ENCODE measurements at places on chromosomes 3 and 15. TPM values are rescaled to one million over a fixed set of nuclear protein-coding genes. Genes with fewer than 3 reads are reported as not detected.
A peak's percentile ranks its signal among the peaks of the same experiment; 100 is the strongest.

DNA sequence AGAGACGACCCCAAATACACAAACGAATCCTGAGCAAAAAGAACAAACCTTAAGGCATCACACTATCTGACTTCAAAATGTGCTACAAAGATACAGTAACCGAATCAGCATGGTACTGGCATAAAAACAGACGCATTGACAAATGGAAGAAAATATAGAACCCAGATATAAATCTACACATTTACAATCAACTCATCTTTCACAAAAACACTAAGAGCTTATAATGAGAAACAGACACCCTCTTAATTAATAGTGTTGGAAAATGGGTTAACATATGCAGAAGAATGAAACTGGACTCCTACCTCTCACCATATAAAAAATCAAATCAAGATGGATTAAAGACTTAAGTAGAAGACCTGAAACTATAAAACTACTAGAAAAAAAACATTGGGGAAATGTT, 130.3 kb upstream of the DCBLD2 start:
- no peak for DNase-seq

DNA sequence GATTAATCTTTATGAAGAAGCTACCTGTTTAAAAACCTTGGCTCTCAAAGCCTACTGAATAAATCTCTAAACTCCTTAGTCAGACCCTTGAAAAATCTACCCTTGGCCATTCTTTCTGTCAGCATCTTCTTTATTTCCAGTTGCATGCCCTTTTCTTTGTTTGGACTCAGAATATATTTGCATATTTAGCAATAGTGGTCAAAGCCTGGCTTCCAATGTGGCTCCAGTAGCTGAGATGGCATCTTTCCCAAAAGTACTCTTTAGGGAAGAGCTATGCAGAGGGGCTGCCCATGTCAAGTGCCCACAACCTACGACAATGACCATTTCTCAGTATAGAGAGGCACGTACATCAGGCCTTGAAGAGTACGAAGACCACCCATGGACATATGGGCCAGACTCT, 47.2 kb downstream of the TLNRD1 start:
- DNase-seq: no peak

GRCh38 chr3:152235709-152236298, 32.9 kb upstream of the MBNL1 start:
- peak; percentile 22 for DNase-seq

GRCh38 chr3:20185331-20185678, 701 bp downstream of the SGO1 start:
- peak; percentile 17 for DNase-seq

GRCh38 chr15:58327958-58328357, 103.8 kb upstream of the LIPC start:
- DNase-seq: no peak

Gene MOBP
- total RNA-seq: not detected

GRCh38 chr15:97521381-97522285, 438.9 kb upstream of the ARRDC4 start:
- peak; percentile 47 for DNase-seq

- DNase-seq: no peak
Observed at GRCh38 chr3:119649761-119650160, 10.6 kb downstream of the POPDC2 start.

- DNase-seq: no peak
Observed at GRCh38 chr3:97960551-97960950, 11.7 kb downstream of the RIOX2 start.

Gene ARHGEF26
- total RNA-seq: 0.62 TPM

GRCh38 chr3:142615171-142615570, 19.0 kb downstream of the PLS1 start:
- DNase-seq: no peak

Gene C2CD4A
- not detected for total RNA-seq

- DNase-seq: peak; percentile 85
Observed at GRCh38 chr15:38299216-38299615, 46.6 kb downstream of the SPRED1 start.

DNA sequence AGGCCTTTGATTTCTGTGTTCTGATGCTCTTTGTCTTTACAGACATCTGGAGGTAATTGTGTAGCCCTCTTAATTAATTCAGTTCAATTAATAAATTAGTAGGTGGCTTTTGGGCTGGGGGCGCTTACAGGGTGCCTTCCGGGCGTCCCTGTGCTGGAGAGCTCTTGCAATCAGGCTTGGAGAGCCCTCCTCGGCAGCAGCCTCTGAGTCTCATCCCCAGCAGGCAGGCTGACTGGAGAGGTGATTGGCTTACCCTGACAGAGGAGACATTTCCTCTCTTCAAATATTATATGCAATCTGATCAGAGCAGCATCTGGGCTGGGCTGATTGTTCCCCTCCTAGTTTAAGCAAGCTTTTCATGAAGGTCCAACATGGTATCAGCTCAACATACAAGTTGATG, 250.7 kb downstream of the LPP start:
- DNase-seq: no peak

Gene ZNF660
- total RNA-seq: 1.8 TPM

DNA sequence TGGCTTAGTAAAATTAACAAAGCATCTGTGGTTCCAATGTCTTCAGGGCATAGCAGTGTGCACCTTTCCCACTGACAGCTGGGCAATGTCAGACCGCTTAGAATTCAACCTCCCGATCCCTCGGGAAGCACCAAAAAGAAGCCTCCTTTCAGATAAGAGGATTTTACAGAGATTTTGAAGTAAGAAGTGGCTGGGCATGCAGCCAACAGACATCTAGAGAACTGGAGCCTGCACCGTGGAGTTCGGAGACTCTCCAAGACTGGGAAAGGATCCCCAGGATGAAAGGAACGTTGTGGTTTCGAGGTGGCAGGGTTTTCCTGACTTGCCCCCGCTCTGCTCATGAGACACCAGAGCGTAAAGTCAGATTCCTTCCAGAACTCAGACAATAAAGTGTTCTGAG, 5.3 kb downstream of the FAM174B start:
- DNase-seq: no peak

DNA sequence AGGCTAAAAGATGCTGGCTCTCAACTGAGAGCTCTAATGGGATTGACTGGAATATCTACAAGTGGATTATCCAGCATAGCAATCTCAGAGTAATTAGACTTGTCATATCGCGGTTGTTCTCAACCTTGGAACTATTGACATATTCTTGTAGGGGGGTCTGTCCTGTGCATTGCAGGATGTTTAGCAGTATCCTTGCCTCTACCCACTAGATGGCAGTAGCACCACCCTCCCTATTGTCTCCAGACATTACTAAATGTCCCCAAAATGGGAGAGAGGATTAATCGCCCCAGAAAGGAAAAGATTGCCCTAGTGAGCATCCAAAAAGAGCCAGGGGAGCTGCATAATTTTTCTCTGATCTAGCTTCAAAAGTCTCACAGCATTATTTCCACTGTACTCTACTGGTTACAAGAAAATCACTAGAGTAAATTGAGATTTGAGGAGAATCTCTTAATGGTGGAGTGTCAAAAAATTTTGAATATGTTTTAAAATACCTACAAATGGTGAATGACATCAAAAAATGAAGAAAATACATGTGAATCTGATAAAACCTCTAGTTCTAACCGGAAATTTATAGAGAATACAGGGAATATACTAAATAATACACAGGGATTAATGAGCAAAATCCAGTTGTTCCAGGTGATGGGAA, 388.2 kb upstream of the AGTR1 start:
- peak; percentile 60 for DNase-seq

- no peak for DNase-seq
Observed at GRCh38 chr15:73474785-73475184, 31.8 kb downstream of the REC114 start.

Gene SLC9C1
- total RNA-seq: not detected

DNA sequence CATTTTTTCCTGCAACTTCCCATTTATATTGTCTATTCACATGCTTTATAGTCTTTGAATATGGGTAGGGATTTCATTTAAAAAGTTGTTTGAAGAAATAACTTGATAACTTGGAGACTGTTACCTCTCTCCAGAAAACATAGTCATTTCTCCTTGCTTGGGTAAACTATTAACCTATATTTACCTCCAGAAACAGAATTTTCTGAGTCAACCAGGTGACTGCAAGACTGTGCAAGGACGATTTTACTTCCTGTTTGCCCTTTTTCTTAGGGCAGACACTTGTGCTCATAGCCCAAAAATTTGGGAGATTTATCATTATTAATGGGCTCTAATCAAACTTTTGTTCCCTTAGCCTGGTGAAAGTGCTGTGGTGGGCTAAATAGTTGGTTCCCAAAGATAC, 14.3 kb upstream of the MOBP start:
- DNase-seq: no peak

DNA sequence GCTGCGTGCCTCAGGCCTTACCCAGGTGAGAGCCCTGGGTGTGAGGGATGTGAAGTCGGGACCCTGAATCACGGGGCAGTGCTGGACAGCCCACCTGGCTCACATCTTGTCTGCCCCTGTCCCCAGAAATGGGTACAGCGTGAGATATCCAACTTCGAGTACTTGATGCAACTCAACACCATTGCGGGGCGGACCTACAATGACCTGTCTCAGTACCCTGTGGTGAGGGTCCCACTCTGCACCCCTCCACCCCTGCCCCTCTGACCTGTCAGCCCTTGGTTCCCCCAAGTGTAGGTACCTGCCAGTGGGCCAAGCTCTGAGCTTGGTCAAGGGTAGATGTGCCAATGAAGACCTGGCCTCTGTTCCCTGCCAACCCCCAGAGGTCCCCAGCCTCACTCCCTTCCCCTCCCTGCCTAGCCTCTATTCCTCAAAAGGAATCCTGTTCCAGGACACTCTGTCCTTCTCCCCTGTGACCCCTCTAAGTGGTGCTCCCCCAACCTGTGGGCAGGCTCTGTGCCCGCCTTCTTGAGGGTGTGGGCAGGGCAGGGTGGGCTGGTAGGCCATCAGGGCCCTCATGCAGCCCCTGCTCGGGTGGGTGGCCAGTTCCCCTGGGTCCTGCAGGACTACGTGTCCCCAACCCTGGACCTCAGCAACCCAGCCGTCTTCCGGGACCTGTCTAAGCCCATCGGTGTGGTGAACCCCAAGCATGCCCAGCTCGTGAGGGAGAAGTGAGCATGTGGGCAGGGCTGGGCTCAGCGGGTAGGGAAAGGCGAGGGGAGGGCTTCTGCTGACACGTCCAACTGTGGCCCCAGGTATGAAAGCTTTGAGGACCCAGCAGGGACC, 25.1 kb downstream of the NBEAL2 start:
- no peak for DNase-seq

DNA sequence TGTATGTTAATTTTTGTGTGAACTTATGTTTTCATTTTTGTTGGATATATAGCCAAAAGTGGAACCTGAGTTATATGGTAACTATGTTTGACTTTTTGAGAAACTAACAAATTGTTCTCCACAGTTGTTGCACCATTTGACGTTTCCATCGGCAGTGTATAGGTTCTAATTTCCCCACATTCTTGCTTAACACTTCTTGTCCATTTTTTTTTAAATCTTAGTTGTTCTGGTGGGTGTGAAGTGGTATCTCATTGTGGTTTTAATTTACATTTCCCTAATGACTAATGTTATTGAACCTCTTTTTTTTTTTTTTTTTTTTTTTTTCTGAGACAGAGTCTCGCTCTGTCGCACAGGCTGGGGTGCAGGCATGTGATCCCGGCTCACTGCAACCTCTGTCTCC, 8.0 kb downstream of the NISCH start:
- DNase-seq: no peak

- no peak for DNase-seq
Observed at GRCh38 chr3:143604402-143605185, 243.7 kb downstream of the SLC9A9 start.

Gene C3orf80
- 0.21 TPM for total RNA-seq

GRCh38 chr3:123791898-123792297, 92.2 kb downstream of the MYLK start:
- DNase-seq: peak; percentile 98

DNA sequence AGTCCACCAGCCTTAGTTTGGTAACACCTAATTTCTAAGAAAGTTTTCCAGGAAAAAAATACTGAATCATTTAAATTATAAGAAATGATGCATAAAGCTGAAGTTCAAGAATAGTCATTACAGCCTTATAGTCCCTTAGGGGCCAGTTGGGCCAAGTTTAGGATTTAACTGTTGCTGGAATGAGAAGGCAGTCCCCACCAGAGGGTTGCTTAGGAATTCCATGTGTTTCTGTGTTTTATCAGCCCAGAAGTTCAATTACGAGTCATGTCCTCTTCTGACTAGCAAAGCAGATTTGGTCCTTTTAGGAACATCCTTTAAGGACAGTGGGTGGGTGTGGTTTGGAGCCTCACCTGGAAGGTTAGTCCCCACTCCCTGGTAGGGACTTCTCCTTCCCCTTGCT, 57.0 kb upstream of the NR2E3 start:
- DNase-seq: peak; percentile 32

DNA sequence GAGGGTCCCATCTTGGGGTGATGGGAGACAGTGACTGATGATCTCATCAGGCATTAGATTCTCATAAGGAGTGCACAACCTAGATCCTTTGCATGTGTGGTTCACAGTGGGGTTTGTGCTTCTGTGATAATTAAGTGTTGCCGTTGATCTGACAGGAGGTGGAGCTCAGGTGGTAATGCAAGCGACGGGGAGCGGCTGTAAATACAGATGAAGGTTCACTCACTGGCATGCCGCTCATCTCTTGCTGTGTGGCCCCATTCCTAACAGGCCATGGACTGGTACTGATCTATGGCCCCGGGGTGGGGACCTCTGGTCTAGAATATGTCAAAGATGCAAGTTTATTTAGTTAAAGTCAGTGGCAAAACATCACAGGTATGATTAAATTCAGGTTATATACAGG, 8.7 kb downstream of the MEF2A start:
- no peak for DNase-seq

- DNase-seq: no peak
Observed at GRCh38 chr3:74722211-74722610, 107.8 kb upstream of the CNTN3 start.

Gene REC114
- total RNA-seq: not detected

Data from myocyte (in vitro differentiated cells).